Articular chondrocyte of knee joint (primary cell): ENCODE measurements at places on chromosomes 13 and 19. TPM values are rescaled to one million over a fixed set of nuclear protein-coding genes. Genes with fewer than 3 reads are reported as not detected.

SOX1 gene
- not detected in 2 replicates for total RNA-seq

KCNJ14 gene
- 0.65 TPM in 2 replicates for total RNA-seq

ZGLP1 gene
- 0.13 and 0.32 TPM in 2 replicates for total RNA-seq

ZNF296 gene
- total RNA-seq: 0.11 TPM in 1 of 2 replicates, not detected in the other

KLHL1 gene
- not detected in 2 replicates for total RNA-seq

CABP5 gene
- total RNA-seq: not detected in 2 replicates

CACNG7 gene
- total RNA-seq: not detected in 2 replicates

FCAR gene
- total RNA-seq: not detected in 2 replicates

ZC3H13 gene
- total RNA-seq: 24.8 and 25.3 TPM in 2 replicates

ICAM4 gene
- total RNA-seq: 0.13 and 0.32 TPM in 2 replicates

OPA3 gene
- 6.3 and 7.5 TPM in 2 replicates for total RNA-seq

TRPM4 gene
- total RNA-seq: 13.4 and 17.0 TPM in 2 replicates

DHDH gene
- 0.13 and 0.32 TPM in 2 replicates for total RNA-seq
